ENCODE measurements at places on chromosomes 1 and 21.

DNA sequence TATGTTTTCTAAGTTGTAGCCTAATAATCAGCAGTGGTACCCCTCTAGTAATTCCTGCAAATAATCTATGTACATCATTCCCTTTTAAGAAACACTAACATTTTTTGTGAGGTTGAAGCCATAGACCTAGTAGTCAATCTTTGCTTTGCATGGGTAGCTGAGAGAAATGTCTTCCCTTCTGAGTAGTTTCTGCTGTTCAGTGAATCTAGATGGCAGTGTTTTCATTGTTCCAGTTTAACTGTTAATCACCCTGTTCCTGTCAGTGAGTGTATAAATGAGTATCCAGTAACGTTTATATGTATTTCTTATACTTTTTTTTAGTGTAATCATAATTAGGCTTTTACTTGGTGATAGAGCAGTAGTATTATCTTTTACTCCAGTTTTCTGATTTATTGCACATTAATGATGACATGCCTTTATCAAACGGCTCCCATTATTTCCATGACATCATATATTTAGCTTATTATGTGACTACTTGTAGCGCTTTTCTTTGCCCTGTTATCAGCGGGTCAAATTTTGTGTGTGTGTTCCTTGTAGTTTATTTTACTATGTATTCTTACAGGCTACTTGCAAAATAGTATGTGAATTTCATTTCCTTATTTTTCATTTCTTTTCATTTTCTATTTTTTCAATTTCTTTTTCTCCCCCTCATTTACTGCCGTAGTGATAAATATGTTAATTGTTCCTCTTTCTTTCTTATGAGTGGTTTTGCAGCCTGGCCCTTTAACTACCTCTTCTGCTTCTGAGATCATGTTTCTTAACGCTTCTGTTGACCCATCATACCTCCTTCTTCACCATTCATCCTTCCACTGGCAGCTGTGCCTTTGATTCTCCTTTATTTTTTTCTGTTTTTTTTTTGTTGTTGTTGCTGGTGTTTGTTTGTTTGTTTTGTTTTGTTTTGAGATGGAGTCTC lies 18.8 kb downstream of the CEP350 start:
- DNase-seq = no peak

DNA sequence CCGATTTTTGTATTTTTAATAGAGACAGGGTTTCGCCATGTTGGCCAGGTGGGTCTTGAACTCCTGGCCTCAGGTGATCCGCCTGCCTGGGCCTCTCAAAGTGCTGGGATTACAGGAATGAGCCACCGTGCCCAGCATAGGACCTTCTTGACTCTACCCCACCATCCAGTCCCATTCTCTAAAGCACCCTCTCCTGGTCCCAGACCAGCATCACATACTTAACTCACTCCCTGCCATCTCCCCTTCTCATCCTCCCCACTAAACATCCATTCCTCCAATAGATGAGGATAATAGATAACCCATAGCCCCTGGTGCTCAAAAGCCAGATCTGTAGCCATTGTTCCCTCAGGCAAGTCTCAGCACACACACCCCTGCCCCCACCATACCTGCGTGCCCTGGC lies 2.1 kb downstream of the ENTREP3 start:
- DNase-seq = no peak

- no peak for DNase-seq
Observed at GRCh38 chr1:186901631-186902030, 72.9 kb downstream of the PLA2G4A start.

GRCh38 chr21:31974454-31974985 lies 101.7 kb downstream of the HUNK start:
- no peak for DNase-seq

DNA sequence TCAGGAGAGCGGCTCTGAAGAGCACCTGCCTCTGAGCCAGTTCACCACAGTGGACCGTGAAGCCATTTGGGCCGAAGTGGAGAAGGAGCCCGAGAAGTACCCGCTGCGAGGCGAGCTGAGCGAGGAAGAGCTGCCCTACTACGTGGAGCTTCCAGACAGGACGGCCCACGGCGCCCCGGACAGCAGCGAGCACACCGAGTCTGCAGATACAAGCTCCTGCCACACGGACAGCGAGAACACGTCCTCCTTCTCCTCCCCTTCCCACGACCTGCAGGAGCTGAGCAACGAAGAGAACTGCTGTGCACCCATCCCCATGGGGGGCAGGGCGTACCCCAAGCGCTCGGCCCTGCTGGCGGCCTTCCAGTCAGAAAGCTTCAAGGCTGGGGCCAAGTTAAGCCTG lies 74.9 kb upstream of the MORC3 start:
- DNase-seq = no peak

- DNase-seq = no peak
Observed at GRCh38 chr1:72010094-72010431, 272.3 kb downstream of the NEGR1 start.

DNA sequence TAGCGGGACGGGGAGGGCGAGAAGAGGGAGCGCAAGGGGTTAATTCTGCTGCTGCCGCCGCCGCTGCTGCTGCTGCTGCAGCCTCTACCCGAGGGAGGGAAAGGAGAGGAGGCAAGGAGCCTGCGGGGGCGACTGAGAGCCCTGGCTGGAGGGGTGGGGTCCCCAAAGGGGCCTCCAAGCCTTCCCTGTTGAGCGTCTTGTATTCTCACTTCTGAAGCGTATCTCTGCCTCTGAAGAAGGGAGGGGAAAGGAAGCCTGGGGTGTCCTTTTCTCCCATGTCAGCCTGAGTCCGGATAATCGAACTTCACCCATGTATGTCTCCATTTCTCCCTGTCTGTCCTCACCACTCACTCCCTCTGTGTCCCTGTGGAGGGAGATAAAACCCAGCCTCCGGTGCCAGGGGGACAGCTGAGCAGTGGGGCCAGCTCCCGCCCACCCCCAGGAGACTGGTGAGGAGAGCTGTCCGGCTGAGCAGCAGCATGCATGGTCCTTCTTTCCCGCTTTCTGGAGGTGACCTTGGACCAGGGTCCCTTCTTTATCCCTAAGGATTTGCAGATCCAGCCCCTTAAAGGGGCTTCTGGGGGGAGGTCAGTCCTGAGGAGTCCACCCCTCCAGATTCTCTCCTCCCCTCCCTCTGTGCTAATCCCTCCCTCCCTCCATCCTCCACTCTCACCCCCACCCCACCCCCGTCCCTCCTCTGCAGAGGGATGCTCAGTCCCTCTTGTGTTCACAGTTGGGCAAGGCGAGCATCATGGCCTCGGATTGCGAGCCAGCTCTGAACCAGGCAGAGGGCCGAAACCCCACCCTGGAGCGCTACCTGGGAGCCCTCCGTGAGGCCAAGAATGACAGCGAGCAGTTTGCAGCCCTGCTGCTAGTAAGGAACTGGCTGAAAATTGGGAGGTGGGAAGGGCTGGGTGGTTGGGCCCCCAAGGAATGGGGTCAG lies 1.0 kb downstream of the NCDN start:
- DNase-seq = peak; percentile 40

- no peak for DNase-seq
Observed at GRCh38 chr1:81435175-81435574, 365.6 kb upstream of the ADGRL2 start.

DNA sequence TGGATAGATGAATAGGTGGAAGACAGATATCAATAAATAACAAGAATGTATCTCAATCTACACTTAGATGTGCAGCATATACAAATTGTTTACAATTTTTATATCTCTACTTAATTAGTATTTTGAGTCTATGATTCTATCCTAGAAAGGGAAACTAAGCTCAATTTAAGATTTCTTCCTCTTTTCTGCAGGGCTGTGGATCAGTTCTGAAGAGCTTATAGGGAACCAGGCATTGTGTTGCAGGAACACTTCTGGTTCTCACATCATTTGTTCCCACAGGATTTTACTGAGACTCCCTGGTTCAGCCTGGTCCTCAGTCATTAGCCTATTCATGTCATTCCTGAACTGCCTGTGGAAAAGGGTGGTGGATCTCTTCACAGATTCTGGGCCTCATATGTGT lies 105.8 kb downstream of the TNFSF18 start:
- no peak for DNase-seq

DNA sequence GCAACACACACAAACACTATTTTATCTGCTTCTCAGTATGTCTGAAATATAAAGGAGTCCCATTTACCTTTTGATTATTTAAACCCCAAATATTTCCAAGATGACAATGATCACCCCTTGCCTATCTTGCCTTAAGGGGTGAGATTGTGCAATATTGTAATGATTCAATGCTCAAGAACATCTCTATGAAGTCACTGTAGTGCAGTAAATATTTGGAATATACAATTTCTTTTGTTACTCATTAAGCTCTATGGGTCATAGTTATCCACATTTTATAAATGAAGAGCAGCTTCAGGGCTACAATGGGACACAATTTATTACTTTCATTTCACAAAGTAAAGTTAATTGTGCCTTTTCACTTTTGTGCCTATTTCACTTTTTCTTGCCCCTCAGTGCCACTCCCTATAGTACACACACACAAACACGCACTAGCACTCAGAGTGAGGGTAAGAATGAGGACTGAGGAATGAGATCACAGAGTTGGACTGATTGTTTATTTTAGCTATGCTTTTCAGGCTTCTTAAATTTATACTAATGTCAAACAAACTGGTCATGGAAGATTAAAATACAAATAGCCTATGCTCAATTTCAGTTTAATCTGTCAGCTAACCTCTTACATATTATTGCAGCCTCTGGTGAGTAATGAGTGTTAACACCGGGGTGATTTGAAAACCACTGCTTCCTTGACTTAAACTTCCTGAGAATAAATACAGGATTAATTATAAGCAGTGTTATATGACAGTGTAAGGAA lies 521.0 kb upstream of the B3GALT2 start:
- no peak for DNase-seq

- no peak for DNase-seq
Observed at GRCh38 chr1:236033336-236033735, 31.6 kb downstream of the NID1 start.

DNA sequence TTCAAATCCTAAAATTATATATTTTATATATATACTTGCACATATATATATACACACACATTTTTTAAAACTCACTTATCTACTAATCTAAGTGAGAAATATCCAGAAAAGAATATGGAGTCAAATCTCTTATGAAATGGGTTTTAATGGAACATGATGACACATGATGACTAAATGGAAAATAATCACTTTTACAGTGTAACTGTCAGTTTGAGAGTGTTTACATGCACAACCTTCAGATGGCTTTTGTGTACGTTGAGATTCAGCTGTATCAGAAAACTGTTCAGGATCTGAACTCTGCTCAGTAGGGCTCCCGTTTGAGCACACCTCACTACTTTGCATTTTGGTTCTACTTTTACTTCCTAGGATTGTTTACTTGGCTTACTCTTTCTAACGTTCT lies 189.8 kb downstream of the DNAH14 start:
- no peak for DNase-seq

DNA sequence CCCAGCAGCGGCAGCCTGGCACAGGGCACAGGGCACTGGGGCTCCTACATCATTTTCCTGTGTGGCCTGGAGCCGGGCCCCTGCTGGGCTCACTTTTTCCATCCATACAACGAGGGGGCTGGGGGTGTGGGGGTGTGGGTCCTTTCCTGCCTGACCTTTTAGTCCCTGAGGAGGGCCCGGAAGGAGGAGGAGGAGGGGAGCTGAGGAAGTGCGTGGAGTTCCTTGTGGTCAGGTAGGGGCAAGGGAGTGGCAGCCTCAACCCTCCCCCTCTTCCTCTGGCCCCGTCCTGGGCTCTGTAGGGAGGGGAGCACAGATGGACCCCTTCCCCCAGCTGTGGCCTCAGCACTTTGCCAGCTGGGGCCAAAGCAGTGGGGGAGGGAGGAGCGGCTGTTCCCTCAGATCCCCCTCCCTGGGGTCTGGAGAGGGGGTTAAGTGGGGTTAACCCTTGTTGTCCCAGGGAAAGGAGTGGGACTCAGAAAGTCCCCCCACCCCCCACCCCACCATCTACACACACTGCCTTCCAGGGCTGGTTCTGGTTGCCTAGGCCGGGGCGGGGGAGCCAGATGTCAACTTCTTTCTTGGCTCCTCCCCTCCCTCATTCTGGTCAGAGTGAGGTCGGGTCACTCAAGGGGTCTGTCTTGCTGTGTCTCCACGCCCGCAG lies 5.7 kb downstream of the NTRK1 start:
- no peak for DNase-seq

DNA sequence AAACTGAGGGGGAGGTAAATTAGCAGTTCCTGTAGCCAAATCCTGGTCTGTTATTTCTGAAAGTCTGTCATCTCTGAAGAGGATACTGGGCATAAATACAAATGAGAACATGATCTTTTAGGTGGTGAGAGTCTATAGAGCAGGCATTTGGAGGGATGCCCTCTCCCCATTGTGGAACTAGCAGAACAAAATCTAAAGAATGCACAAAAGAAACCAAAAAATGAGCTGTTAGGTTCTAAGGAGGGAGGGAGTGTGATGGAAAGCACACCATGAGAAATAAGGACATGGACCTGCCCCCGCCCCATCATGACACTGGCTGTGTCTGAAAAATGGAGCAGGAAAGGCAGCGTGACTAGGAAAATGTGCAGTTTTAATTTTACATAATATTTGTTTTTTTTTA lies 262.0 kb downstream of the KIF26B start:
- no peak for DNase-seq

DNA sequence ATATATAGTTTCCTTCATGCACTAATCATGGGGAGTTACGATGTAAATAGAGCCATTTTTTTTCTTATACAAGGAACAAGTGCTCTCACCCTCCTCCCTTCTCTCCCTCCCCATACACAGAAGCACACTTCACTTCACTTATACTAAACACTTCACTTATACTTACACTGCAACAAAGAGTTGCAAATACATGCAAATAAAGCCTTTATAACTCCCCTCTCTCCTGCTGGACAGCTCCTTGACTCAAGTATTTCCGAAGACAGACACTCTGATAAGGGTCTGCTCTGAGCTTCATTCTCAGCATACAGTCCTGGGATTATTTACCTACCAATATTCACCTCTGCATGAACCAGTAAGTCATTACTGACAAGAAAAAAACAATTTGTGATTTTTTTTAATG lies 35.6 kb upstream of the ERG start:
- no peak for DNase-seq

GRCh38 chr1:206657751-206658150 lies 22.4 kb downstream of the DYRK3 start:
- no peak for DNase-seq

- DNase-seq = no peak
Observed at GRCh38 chr1:219732814-219733491, 120.0 kb upstream of the ZC3H11B start.

- DNase-seq = no peak
Observed at GRCh38 chr1:91764471-91765115, 121.4 kb downstream of the TGFBR3 start.

DNA sequence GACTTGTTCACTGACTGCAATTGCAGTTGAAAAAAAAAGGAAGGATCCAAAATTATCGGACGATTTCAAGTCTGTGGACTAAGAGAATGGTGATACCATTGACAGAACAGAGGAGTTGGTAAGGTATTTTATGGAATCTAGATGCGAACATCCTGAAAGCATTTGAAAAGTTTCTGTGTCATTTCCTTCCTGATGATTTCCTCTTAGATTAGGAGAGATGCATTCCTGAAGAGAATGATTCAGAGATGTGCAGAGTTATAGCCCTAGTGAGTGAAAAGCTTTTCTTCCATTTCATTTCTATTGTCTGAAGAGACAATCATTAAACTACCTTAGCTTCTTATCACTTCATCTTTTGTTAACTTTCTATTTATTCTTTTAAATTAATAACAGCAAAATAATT lies 200.0 kb downstream of the KCNK2 start:
- DNase-seq = no peak

Measured in stimulated activated CD4-positive, alpha-beta T cell treated with anti-CD3 and anti-CD28 coated beads, Interleukin-4, amount 100 ng/mL, for 1 hour (primary cell).